ENCODE measurements at places on chromosomes 3 and 15.

GRCh38 chr3:12973827-12974226 is 99.4 kb downstream of the IQSEC1 start:
- DNase-seq: no peak

GRCh38 chr3:189975391-189975990 is 145.2 kb downstream of the P3H2 start:
- DNase-seq: no peak

DNA sequence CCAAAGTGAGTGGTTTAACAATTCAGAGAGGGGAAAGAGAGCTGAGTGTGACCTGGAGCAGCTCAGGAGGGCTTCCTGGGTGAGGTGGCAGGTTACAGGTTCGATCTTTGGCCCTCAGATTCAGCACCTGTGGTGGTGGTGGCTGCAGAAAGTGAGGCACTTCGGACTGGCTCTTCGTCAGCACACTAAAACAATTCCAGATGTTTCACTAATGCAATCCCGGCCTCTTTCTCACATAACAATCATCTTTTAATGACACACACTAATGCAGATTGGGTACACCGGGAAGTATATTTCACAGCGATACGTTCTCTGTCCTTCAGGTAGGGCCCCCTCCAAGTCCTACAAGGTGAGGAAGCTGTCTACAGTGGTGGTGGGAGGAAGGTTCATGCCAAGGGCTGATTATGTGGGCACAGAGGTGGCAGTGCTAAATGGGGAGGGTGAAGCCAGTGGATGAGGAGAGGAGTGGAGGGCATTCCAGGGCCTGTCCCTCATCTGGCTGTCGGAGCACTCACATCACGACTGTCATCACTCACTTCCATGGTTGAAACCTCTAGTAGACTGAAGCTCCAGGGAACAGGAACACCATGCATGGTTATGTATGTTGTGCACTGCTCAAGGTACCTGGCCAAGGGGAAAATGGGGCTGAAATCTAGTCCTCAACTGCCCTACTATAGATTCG is 171.1 kb downstream of the RAB11A start:
- DNase-seq: no peak

GRCh38 chr3:134666466-134666865 is 15.6 kb upstream of the KY start:
- no peak for DNase-seq

DNA sequence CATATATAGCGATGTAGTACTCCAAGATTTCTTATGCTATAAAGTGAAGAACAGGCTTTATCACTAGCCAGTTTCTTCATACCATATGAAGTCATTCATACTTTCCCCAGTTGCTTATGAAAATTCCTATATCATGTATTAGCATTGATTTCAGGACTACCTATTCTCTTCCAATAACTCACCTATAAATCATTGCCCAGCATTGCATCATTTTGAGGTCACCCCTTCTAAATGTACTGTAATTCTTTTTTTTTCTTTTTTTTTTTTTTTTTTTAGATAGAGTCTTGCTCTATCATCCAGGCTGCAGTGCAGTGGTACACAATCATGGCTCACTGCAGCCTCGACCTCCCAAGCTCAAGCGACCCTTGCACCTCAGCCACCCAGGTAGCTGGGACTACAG is 27.1 kb downstream of the RTP3 start:
- no peak for DNase-seq

DNA sequence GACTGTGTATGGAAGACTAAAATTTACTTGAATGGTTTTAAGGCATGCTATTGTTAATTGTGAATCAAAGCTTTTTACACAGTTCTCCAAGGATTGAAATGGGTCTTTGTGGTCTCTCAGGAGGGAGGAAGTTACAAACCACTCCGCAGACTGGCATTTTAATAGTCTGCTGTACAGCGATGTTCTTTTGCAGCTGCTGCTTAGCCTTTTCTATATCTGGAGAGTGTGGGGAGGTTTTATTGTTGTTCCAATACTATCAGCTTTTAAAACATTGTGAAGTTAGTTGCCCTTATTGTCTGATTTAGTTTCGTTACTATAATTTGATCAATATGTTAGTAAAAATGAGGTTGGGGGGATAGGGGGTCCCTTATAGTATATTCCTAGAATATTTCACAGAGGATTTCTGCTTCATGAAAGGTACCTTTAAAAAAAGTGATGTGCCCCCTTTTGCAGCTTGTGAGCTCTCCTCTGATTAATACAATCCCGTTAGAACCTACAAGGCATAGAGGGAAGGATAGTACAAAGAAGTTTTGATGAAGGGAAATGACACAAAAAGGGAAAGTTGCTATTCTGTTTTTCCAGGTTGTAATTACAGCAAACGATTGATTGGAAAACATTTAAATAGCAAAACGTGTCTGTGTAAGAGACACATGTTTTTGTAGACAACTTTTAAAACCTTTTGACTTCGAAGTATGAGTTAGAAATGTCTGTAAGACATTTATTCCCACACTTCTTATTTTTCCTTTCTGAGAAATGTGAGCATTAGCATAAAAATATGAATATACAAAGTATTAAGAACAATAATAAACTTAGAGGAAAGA is 158.3 kb upstream of the CGNL1 start:
- DNase-seq: no peak

GRCh38 chr15:73930790-73931281 is 4.6 kb downstream of the LOXL1 start:
- no peak for DNase-seq

DNA sequence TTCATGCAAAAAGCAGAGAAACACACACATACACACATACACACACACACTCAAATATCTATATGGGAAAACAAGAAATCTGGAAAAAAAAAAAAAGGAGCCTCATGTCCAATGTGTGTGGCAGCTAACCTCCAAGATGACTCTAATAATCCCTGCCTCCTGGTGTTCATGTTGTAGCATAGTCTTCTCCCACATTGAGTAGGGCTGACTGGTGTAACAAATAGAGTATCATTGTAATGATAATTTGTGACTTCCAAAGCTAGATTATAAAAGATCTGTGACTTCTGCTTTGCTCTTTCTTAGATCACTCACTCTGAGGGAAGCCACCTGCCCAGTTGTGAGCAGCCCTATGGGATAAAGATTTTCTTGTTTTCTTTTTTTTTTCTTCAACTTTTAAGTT is 130.9 kb upstream of the TNIK start:
- DNase-seq: no peak

DNA sequence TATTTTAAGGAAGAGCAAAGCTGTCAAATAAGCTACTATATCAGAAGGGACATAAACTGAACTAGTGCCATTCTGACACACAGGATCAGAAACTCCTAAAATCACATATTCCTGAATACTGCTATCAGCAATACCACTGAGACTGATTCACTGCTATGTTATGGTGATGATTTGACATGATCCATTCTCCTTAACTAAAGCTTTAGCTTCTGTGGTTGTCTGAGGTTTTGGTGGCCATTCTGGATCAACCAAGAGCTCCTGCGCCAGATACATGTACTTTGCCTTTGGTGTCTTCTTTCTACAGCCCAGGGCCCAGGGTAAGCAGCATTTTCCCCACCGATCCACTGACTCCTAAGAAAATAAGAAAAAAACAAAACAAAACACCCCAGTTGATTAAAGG is 6.7 kb upstream of the GP5 start:
- DNase-seq: no peak

GRCh38 chr3:64988188-64988587 is 300.4 kb upstream of the ADAMTS9 start:
- DNase-seq: no peak

DNA sequence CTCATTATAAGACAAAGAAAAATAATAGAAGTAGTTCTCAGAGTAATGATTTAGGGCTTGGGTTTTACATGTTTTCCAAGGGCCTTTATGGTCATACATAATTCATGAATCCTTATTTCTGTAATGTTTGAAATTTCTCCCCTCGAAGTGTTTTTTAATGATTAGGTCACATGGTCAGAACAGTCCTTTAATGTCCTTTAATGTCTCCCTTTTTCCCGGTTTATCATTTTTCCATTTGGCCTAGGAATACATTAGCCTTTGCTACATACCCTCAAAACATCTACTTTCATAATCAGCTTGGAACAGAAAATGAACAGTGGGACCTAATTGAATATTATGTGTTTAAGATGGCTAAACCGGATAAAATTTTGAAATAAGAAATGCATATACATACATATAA is 159.9 kb upstream of the ROBO2 start:
- DNase-seq: no peak

DNA sequence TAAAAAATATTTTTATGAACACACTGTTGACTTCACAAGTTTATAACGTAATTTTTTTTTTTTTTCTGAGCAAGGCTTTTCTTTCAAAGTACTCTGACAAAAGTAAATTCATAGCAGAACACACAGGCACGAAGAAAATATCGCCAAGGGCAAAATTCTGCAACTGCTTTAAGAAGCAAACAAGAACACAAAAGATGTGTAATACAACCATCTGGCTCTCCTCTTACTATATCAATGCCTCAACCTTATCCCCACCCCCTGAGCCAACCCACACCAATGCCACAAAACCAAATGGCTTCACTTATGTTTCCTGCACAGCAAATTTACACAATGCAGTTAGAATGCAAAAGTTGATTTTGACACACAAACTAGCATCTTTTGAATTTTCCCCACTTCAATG is 274.2 kb downstream of the FOXP1 start:
- no peak for DNase-seq
